Nucleus accumbens (tissue), 56 donors: ENCODE measurements at places on chromosomes 13 and 19.

GRCh38 chr13:112246731-112247470 is 129.3 kb upstream of the SPACA7 start:
- no peak for DNase-seq

DNA sequence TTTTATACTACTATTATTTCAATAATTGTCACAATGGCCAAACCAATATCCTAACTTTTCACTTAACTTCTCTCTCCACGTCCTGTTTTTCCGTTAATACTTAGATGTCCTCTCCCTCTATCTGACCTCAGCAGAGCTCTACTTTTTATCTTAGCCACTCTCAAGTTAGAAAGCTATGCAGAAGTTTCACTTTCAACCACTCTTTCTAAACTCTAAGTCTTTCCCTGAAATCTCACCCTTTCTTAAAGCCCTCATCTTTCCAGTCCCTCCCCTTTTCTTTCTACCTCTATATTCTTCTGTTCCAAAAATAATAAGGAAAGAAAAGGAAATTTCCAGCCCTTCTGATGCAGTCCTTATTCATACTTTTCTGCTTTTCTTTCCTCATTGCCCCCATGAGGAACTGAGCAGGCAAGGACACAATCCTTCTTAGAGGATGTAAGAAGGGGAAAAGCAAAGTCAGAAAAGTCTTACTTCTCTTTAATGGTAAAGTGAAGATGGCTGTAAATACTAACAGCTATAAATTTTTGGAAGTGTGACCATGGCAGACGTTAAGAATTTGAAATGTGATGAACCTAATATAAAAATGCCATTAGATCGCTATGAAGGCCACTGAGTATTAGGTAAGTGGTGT is 23.0 kb downstream of the FAM216B start:
- DNase-seq: no peak

DNA sequence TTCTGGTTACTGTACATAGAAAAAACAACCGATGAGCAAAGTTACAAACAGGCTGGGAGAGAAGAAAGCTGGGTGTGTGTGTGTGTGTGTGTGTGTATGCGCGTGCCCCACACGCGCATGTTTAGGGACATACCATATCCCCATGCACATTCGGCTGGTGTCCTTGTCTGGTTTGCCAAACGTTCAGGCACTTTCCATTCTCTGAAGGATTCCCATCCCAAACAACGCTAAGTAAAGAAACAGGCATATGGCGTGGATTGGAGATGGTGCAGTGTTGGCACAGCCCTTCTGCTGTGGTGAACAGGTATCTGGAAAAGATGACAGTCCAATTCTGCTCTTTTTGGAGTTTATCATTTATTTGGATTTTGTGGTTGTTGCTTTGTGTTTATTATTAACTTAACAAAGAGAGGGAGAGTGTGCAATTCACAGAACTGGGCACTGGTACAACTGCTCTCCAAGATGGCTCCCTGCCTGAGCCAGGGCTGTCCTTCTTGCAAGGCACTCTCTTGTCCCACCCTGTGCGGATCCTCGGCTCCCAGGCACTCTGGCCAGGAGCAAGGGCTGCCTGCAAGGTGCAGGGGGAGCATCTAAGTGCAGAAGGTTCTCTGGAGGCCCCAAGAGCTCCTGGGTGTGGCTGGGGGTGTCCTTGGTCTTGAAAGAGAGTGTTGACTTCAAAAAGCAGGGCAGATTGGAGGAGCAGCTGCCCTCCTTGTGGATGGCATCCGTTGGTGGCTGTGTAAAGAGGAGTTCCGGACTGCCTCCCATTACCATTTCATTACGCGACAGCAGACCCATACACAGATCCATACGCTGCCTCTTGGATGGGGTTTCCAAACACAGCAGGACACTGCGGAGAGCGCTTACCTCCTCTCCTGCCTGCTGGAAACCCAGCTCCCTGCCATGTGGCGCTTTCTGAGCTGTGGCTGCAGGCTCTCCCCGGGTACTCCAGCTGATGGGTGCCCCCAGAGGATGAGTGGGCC is 263.1 kb downstream of the ZNF536 start:
- no peak for DNase-seq

DNA sequence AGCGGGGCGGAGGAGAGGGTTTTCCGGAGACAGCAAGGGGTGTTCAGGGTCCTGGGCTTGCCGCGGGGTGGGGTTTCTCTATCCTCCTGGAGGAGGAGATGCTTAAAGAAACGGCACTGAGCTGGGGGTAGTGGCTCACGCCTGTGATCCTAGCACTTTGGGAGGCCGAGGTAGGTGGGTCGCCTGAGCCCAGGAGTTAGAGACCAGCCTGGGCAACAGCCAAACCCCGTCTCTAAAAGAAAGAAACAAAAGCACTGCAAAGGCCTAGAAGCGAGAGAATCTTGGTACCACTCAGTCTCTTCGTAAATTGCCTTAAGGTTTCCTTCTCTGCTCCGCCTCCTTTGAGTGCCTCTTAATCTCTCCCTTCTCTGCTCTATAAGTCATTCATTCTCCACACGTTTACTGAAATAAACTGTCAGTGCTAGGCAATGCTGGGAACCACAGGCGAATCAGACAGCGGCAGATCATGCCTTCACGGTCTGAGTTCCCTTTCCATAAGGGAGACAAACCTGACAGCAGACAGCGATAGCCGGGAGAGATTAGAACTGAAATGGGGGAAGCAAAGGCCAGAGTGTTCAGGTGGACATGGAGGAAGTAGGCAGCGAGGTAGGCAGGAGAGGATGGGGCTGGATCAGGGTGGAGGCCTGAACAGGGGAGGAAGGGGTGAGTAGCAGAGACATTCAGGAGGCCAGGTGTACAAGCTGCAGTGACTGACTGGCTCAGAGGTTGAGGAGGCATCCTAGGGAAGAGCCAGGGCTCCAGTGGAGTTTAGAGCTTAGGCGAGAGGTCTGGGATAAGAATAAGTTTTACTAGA is 580 bp downstream of the EIF3K start:
- DNase-seq: no peak

DNA sequence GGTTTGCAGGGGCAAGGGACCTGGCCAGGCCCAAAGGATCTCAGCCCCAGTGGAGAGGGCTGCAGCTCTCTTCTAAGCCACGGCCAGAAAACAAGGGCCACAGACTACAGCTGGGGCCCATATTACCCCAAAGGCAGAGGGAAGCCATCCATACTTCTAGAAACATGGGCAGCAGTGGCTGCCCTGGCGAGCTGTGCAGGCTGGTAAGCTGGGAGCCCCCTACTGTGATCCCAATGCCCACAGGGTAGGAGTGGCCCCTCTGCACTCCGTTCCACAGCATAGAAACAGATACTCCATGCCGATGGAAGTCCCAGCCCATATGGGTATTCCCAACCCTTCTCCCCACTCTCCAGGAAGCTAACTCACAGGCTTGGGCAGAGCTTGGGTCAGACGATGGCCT is 25.1 kb downstream of the VSTM2B start:
- no peak for DNase-seq

DNA sequence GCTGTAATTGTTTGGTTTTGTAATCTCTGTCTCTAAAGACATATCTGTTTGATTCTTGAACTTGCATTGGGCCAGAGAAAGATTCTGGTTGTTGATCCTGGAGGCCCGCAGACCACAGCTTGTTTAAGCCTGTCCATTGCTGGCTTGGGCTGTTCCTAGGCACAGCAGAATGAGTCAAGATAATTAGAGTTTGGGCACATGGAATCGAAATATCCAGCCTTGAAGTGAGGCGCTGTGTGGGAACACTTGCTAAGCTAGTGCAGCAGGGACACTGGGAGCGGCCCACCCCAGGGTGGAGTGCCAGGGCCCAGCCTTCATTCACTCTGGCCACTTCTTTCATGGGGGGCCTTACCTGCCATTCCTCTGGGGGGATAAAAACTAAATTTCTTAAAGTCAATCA is 219.7 kb downstream of the LMO7 start:
- no peak for DNase-seq

GRCh38 chr13:40403509-40404241 is 262.8 kb downstream of the FOXO1 start:
- DNase-seq: no peak

GRCh38 chr13:39603424-39603947 is 493 bp upstream of the LHFPL6 start:
- DNase-seq: no peak

- no peak for DNase-seq
Measured at GRCh38 chr19:38726761-38727301, 17.4 kb downstream of the CAPN12 start.

DNA sequence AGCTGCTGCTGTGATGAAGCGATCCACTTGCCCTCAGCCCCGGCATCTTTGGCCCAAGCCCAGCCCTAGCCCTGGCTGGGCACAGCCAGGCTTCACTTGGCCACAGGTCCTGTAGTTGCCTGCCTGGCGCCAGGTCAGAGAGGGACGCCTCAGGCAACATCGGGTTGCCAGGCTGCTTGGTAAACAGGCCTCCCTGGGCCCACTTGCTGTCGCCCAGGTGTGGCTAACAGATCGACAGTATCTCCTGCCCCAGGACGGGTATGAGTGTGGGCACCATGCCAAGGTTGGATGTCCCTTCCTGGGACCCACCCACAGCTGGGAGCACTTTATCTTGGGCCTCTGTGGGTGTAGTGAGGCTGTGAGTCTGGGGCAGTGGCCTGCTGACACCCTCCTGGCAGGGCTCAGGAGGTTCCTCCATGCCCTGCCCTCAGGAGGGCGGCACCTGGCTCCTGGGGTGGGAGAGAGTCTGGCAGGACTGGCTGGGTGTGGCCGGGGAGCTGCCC is 27.8 kb downstream of the CARM1 start:
- no peak for DNase-seq

DNA sequence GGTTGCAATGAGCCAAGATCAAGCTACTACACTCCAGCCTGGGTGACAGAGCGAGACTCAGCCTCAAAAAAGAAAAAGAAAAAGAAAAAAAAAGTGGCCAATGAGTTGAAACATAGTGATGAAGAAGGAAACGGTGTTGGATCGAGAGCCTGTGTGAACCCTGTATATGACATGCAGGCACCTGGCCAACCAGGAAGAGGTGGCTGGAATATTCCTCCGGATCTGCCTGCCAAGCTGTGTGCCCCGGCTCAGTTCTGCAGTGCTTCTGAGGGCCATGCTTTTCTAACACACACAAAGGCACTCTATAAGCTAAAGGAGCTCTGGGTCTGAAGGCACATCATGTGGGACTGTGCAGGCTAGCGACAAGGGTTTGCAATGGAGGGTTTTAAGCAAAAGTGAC is 3.7 kb upstream of the ZNF444 start:
- no peak for DNase-seq

DNA sequence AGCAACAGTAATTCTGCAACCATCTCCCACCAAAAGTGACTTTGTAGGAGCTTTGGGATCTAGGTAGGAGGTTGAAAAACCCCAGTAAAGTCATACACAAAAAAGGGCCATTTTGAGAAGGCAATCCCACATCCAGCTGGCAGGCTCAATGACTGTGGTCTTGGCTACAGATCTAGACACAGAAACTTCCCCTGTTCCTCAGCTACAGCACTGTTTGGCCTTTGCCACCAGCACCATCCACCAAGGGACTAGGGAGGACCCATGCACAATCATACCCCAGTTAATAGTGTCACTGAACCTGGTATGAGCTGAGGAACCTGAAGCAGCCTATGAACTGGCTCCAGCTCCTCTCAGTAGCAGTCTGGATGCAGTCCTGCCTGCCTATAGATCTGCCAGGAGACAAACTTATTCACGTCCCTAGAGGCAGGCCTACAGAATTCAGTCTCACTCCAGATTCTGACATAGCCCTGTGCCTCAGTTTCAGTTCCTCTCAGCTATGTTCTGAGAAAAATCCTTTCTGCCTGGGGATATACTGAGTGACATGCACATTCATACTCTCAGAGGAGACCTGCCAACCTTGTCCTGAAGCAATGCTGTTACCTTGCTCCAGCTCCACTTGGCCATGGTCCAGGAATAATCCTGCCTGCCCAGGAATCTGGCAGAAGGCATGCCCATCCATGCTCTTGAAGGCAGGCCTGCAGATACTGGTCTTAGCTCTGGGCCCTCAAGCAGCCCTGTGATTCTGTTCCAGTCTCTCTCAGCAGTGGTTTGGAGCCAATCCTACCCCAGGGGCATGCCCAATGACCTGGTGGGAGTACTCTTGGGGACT is 2048.3 kb upstream of the PCDH20 start:
- DNase-seq: no peak

DNA sequence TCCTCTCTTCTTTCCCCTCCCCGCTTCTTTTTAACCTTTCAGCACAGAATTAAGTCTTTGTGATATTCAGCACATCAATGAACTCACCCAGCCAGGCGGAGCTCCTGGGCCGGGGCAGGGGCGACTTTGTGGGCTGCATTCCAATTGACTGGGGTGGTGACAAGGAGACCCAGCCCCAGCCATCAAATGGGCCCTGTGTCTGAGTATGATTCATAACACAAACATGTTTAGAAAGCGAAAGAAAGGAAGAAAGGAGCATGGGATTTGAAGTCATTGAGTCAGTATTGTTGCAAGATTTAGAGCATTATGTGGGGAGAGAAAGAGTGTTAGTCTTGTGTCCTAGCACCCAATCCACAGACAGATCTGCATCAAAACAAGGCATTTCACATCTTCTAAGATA is 185.3 kb downstream of the LHFPL6 start:
- DNase-seq: no peak

DNA sequence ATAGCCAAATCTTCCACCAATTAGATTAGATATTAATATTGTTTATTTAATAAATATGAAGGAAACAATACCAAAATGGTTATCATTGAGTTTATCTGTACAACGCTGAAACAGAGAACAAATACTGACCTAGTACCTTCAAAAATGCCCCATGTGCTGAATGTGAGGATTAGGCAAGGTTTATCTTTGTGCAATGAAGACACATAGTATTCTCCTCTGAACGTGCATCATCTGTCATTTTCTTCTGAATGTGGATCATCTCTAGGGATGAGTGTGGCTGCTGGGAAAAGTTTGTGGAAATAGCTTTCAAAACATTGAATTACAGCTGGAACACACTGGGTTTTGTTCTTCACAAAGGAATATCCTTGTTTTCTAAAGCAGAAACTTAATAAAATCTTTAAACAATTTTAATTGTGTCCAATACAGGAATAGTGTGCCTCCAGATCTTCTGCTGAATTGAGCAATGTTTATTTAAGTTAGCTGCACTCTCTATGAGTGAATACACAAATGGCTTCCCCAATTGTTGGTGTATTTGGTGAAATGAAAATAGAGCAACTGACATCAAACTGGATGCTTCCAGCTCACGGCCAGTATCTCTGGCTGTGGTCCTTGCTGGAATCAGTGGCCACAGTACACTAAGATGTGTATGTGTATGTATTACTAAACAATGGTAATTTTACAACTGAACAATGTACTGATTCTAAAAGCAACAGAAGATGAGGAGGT is 6.7 kb downstream of the COL4A1 start:
- no peak for DNase-seq

GRCh38 chr13:92745258-92745657 is 481.3 kb upstream of the GPC6 start:
- DNase-seq: no peak

- no peak for DNase-seq
Measured at GRCh38 chr13:28258417-28258816, 120.1 kb downstream of the PAN3 start.
